ENCODE measurements at places on chromosomes 7 and 10.

- peak; percentile 70 for DNase-seq
Measured at GRCh38 chr10:97708976-97709946, 4.3 kb upstream of the MARVELD1 start.

DNA sequence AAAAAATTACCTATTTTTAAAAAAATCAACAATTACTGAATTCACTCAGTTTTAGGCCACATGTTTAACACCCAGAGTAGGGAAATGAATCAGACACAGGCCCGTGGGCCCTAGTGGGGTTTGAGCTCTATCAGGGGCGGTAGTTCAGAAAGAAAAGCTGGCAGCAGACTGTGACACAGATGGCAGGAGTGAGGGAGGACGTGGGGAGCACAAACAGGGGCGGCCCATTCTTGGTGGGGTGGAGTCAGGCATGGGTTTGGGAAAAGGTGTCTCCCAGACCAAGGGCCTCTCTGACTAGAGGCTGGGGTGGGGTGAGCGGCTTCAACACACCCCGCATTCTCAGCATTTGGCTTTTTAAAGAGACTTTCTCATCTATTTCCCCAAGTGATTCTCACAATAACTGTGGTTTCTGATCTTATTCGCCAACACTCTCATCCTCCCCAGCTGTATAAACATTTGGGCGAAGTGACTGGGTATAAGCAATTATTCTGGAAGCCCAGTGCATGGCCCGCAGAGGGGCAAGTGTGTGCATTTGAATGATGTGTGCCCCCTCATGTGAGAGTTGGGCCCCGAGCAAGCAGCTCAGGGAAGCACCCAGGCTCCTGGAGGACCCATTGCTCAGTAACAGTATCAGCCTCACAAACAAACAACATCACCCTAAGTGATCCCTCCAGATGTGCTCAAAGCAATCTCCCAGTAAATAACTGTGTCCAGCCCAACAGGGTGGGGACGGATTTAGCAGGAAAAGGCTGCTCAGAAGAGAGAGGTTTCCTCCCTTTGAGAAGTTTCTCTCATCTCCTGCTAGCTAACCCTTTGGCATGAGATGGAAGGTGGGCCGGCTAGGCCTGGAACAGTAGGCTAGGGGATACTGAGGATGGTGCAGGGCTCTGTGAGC, 437.6 kb upstream of the ZMIZ1 start:
- DNase-seq = no peak

GRCh38 chr10:80491251-80492102, 37.4 kb downstream of the TSPAN14 start:
- DNase-seq = no peak

GRCh38 chr10:18760836-18761235, 101.6 kb downstream of the ARL5B start:
- no peak for DNase-seq

GRCh38 chr7:95540366-95540765, 54.6 kb downstream of the ASB4 start:
- no peak for DNase-seq
